BJ (cell line): ENCODE measurements at places on chromosomes 3 and 15.

DNA sequence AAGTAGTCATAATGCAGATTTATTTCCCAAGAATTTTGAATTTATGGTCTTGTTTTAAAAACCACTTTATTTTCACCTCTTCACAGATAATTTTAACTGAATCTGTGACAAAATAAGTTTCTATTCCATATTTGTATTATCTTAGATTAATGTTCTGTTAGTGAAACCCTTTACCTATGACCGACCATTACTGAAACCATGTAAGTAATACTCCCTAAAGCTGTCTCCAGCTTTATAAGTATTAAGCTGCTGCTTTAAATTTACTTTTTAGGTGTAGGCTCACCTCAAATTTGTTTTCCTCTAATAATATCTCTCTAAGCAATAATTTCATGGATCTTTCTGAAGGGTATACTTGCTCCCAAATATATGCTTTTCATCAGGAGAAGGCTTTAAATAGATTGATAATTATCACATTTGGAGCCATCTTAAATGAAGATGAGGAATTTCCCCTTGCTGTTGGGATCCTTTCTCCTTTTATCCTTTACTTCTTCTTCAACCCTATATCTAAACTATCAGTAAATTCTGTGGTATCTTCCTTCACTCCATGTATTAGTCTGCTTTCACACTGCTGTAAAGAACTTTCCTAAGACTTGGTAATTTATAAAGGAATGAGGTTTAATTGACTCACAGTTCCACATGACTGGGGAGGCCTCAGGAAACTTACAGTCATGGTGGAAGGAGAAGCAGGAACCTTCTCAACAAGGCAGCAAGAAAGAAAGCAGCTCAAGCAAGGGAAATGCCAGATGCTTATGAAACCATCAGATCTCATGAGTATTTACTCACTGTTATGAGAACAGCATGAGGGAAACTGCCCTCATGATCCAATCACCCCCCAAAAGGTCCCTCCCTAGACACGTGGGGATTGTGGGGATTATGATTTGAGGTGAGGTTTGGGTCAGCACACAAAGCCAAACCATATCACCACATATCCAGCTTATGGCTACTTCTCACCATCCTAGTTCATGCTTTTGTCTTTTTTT lies 92.3 kb upstream of the P2RY1 start:
- no peak for DNase-seq

DNA sequence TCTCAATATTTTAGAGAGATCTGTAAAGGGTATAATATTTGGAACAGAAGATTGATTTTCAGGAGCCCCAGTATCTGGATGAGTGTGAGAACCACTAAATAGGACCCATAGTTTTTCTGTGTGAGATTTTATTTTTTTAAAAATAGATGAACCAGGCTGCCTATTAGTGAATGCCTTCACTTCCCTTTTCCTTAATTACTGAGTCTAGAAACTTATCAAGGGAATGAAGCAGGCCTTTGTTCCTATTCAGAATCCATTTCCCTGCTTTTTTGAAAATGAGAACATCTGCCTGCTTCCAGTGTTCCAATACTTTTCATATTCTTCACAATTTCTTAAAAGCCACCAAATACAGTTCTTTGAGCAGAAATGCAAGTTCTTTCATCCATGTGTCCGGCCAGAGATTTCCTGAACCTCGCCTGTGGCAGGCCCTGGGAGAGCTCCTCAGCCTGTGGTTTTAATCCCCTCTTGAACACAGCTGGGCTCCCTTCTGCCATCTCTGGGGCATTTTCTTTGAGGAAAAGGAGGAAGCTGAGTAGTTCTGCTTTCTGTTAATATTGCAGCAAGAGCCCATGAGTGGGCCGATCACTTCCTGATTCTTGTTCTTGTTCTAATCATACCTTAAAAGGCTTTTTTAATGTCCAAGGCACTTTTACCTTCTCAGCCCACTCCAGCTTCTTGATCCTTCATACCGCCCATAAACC lies 4.7 kb downstream of the EHD4 start:
- no peak for DNase-seq

GRCh38 chr15:98796685-98797357 lies 148.5 kb downstream of the IGF1R start:
- DNase-seq: no peak

DNA sequence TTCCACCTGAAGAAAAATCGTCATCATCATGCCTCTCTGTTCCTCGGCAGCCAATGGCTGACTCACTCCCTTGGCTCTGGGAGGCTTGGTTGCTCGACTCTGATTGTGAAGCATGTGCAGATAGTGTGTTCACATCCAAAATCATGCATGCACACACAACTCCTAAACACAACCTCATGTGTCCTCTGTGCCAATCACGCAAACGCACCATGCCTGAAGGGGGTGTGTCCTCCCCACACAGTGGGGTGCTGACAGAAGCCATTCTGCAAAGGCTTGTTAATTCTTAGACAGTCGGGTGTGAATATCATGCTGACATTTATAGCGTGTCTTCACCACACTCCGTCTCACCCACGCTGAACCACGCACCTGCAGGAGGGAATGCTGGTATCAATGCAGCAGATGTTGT lies 11.4 kb upstream of the CCDC174 start:
- no peak for DNase-seq

DNA sequence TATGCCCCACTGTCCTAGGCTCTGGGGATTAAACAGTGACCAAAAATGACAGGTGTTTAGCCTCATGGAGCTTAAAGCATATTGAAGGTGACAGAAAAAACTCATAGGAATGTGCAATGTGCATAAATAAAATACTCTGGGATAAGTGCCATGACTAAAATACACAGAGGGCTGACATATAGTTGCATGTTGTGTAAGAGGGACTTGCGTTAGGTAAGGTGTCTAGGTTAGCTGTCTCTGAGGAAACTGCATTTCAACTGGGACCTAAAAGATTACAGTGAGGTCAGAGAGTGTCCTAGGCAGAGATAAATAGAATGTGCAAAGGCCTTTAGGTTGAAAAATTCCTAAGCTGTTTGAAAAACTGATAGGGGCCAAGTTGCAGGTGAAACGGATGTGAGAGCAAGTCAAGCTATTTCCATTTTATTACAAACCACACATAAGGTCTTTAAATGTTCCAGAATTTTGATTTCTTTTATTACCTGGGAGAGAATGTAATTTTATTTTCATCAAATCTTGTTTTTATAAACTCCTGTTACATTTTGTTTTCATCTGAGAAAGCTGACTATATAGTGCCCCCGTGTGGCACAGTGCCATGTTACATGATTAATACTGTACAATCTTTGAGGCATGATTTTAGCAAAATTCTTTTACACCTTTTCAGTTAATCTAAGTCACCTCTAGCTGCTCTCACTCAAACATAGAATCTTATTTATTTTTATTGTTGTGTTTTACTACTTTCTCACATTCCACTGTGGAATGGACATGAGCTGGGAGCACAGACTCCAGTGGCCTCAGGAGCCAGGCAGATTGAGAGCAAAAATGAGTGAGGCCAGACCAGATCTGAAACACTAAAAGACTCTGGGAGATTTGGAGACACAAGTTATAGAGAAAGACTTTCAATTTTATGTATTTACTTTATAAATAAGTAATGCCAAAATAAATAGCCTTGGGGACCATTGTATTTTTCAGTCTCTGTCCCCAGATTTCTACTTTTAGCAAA lies 259.6 kb upstream of the ZNF717 start:
- no peak for DNase-seq

GRCh38 chr15:100786901-100787566 lies 92.6 kb upstream of the ALDH1A3 start:
- no peak for DNase-seq

DNA sequence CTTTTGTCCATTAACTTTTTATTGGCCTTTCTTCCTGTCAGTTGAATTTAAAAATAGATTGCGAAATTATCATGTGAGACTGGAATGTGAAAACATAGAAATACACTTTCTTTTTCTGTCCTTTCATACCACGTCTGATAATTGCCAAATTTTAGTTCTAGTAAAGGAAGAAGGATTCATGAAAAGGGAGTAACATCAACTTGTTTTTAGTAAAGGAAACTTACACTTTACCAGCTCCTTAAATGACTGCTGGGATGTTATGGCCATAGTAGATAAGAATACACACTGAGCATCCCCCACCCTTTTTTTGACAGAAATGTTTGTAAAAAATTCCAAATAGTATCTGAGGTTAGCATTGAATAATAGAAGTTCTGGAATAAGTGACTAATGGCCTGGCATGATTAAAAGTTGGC lies 137.9 kb downstream of the NEO1 start:
- DNase-seq: peak; percentile 4

DNA sequence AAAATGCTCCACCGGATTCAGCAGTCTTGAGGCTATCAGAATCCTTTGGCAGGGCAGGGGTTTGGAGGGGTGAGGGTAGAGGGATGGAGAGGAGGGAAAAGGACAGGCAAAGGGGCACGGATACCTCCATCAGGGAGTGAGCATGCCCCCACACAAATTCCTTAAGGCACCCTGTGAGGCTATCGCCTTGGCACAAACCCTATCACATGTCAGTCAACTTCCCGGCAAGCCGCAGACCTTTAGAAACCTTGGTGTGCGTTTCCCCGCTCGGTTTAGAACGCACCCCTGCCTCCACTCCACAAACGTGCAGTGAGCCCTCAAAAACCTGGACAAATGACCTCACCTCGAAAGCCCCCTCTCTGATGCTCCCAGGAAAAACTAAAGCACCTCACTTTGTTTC lies 422 bp upstream of the SETMAR start:
- no peak for DNase-seq

DNA sequence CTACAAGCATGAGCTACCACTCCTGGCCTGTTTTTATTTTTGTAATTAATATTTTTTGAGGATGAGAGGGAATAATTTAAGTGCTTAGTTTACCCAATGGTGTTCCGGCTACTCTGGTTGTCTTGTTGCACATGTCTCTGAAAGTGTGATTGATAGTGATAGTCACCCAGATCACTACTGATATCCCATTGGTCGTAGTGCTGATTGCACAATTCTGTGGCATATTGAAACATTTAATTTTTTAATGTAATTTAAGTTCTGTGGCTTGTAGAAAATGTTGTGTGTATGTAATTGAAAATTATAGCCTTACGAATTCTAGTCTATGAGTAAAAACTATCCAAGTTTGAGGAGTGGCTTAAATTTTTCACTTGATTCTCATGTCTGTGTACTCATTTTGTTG lies 11.9 kb downstream of the ARIH2 start:
- DNase-seq: no peak

GRCh38 chr3:99578339-99578970 lies 59.9 kb upstream of the COL8A1 start:
- no peak for DNase-seq

DNA sequence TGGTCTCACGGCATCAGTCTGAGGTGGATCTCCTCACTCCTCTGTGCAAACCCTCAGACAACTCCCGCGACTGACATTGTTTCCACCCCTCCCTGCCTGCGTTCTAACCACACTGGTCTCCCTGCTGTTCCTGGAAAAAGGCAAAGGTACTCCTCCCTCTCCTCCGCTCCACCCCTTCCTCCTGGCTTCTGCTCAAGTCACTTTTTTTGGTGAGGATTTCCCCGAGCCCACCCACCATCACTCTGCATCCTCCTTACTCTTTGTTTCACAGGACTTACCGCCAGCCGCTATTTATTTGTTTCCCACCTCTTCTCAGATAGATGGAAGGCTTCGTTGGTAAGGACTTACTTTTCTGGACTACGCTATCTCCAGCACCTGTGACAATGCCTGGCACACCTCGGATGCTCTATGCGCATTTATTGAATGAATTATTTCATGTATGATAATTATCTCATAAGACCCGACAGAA lies 25.6 kb downstream of the PRR23E start:
- no peak for DNase-seq

GRCh38 chr3:117874904-117875874 lies 1159.5 kb downstream of the IGSF11 start:
- DNase-seq: no peak

DNA sequence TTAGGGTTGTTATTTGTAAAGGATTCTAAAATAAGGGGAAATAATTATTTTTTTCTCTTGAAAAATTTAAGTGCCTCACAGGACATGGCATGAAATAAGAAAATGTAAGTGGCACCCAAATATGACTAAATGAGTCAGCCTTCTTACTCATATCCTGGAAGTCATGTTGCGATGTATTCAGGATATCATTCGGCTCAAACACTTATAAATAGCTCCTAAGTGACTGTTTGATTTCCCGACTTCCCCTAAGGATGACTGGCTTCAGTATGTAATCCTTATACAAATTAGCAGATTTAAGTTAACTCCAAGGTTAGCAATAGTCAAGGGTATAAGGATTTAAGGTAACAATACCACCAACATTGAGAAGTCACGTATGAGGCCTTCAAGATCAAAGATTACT lies 57.3 kb upstream of the OSTN start:
- DNase-seq: peak; percentile 37

DNA sequence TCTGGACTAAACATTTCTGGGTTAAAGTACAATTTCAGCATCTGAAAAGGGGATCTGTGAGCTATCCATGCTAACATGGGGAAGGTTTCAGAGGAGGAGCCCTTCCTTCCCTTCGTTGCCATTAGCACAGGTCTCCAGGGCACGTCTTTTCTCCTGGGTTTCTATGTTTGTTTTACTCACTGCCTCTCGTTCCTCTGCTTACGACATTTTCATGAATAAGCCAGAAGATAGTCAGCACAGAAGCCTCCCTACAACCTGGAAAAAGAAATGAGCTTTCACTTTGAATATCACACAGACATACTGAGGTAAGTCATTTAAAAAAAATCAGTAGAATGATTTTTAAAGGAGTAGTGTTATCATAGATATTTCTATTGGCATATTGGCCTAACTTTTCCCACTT lies 117.2 kb upstream of the KCNMB2 start:
- no peak for DNase-seq

DNA sequence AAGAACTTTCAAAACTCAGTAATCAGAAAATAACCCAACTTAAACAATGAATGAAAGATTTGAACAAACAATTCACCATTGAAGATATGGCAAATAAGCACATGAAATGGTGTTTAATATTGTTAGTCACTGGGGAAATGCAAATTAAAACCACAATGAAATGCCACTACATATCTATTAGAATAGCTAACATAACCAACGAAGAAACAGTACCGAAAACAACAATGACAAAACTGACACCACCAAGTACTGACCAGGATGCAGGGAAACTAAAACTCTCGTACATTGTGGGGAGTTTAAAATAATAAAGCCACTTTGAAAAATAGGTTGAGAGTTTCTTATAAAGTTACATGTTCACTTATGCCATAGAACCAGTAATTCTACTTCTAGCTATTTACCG lies 69.1 kb downstream of the KBTBD8 start:
- DNase-seq: no peak

DNA sequence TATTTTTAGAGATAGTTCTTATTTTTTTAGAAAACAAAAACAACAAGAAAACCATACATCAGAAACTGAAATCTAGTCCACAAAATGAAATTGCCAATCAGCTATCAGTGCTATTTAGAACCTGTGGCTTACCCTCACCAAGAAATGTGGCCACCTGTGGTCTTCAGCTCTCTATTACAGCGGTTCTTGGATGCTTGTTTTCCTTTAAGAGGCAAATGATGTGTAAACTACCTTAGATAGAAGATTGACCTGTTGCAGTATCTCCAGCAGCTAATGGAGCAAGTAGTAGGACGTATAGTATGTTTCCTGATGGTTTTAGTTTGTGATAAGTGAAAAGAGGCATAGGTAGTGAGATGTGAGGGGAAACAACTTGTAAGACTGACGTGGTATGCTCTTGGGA lies 21.2 kb downstream of the TFG start:
- DNase-seq: no peak
